SHP77 (cell line): ENCODE measurements at places on chromosomes 7 and 10.

DNA sequence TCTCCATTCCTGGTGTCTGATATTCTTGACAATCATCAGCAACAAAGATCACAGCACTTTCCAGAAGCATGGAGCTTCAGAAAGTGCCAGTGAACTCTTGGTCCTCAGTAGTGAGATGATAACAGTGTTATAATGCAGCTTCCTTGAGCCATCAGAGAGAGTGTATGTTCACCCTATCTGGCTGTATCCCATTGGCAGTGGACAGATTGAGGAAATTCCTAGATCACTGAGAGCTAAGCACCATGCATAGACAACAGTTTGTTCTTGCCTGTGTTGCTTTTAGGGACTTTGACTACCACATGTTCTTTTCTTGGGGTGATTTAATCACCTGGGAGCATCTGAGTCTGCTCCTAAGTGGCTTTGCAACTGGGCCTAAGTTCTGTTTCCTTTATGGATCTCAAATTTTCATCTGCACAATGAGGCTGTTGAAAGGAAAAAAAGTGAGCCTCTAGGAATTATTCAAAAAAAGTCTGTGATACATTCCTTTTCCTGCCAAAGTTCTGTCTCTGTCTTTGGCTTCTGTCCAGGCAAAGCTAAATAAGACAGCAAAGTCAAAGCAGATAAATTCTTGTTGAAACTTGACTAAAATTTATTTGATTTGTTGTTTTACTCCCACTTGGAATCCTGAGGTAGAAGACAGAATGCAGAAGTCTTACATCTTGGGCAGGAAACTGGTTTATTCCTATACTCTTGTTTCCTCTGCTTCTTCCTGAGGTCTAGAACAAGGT is 14.5 kb upstream of the ZNF282 start:
- DNase-seq = no peak

DNA sequence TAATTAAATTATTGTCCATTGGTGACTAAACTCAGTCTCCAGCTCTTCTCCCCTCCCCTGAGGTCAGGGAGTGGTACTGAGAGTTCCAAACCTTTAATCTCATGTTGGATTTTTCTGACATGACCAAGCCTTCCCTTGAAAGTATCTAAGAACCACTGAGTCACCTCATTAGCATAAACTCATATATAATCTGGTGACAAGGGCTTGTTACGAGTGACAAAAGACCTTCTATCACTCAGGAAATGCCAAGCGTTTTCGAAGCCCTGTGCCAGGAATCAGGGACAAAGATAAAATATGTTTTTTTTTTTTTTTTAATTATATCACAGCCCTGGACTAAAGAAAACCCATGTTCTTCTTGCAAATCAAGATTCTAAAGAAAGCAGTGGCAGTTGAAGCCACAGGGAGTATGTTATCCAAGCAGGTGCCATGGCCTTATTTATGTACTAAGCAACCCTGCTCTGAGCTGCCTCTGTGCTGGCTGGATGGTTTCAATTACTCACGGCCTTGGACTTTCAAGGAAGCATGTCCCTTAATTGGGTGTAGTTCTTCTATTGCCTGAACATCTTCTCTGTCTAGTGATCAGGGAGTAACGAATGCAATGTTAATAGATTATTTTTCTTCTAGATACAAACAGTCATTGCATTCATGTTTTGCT is 169.0 kb upstream of the PRKCQ start:
- no peak for DNase-seq

- DNase-seq = no peak
Observed at GRCh38 chr10:100683004-100683403, 62.4 kb upstream of the PAX2 start.

DNA sequence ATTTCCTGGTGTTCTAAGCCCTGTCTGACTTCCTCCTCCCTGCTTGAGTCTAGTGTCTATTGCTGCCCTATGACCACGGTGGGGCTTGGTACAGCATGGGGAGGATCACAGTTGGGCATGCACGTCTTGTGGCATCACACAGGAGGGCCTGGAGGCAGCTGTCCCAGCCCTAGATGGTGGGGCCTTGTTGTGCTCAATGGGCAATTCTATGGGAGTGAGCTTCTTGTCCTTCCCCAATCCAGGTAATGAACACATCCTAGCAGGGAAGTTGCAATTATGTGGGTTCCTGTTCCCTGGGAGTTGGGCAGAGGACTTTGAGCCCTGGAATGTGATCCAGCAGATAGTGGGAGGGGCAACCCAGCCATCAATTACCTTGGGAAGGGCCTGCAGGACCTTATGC is 10.8 kb upstream of the FAM3C start:
- DNase-seq = no peak

DNA sequence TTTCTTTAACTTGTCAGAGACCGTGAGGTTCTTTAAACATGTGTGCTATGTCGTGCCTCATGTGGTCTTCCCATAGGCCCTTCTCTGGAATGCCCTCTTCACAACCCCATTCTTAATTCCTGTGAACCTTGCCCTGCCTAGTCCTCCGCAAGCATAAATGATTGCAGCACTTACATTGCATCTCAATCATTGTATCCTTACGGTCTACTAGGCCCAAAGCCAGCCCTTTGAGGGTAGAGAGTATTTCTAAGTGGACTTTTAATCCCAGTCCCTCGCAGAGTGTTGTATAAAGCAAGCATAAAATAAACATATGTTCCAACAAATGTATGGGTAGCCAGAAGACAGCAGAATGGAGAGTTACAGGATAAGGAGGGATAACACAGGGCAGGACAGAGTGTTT is 92.1 kb upstream of the FAM133B start:
- no peak for DNase-seq
